ENCODE measurements at places on chromosomes 2 and 18. TPM values are rescaled to one million over a fixed set of nuclear protein-coding genes. Genes with fewer than 3 reads are reported as not detected.

DNA sequence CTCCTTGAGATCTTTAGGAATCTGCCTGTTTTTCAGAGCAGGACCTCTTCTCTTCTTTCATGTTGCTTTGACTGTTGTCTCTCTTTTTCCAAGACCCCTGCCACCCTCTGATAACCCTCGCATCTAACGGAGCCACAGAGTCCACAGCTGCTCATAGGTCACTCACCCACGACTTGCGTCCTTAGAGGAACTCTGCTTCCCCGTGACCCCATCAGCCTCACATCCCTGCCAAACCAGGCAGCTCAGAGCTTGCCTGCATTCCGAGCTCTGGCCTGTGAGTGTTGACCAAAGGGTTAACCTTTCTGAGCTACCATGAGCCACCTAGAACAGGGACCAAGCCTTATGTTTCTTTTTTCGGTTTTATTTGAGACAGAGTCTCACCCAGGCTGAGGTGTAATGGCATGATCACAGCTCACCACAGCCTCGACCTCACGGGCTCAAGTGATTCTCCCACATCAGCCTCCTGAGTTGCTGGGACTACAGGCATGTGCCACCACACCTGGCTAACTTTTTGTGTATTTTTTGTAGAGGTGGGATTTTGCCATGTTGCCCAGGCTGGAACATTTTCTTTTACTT lies 36.4 kb downstream of the CABLES1 start:
- H3K27me3 ChIP-seq, result peaks cover 1% of the 10 kb centered on the region
- H3K4me1 ChIP-seq, result no peaks in the 10 kb centered on the region
- no peak overlapping the region for H3K27ac ChIP-seq
- no peak for DNase-seq
- no peaks in the 10 kb centered on the region for H3K36me3 ChIP-seq

GRCh38 chr2:180651596-180651995 lies 328.8 kb upstream of the UBE2E3 start:
- peaks cover 3% of the 10 kb centered on the region for H3K27me3 ChIP-seq
- H3K4me1 ChIP-seq, result no peaks in the 10 kb centered on the region
- no peak overlapping the region for H3K27ac ChIP-seq
- H3K4me3 ChIP-seq, result no peak overlapping the region
- no peaks in the 10 kb centered on the region for H3K36me3 ChIP-seq

GRCh38 chr2:19072161-19072560 lies 286.3 kb downstream of the OSR1 start:
- H3K4me3 ChIP-seq, result no peak overlapping the region
- H3K4me1 ChIP-seq, result no peaks in the 10 kb centered on the region
- H3K27me3 ChIP-seq, result no peaks in the 10 kb centered on the region
- no peak for DNase-seq

- peaks cover 28% of the 10 kb centered on the region for H3K4me1 ChIP-seq
- no peak for DNase-seq
- H3K27me3 ChIP-seq, result no peaks in the 10 kb centered on the region
- no peak overlapping the region for H3K27ac ChIP-seq
- H3K4me3 ChIP-seq, result no peak overlapping the region
Observed at GRCh38 chr18:35284841-35285240, 5.2 kb downstream of the ZSCAN30 start.

DNA sequence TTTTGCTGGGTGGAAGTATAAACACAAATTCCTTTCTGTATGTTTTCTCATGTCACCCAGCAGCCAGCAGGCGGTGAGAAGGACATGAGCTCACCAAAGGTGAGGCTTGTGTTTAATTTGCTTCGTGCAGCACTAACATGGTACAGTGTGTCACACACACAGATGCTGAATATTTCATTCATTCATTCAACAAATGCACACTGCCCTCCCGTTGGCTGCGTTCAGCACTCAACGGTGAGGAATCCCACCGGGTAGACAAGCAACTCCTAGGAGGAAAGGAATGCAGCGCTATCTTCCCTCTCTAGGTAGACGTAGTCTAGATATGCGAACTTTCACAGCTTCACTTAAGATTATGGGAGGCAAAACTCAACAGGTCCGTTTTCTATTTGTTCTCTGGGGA lies 85.1 kb downstream of the LONRF2 start:
- DNase-seq, result no peak
- H3K36me3 ChIP-seq, result no peaks in the 10 kb centered on the region
- peaks cover 48% of the 10 kb centered on the region for H3K4me1 ChIP-seq
- no peaks in the 10 kb centered on the region for H3K27me3 ChIP-seq

DNA sequence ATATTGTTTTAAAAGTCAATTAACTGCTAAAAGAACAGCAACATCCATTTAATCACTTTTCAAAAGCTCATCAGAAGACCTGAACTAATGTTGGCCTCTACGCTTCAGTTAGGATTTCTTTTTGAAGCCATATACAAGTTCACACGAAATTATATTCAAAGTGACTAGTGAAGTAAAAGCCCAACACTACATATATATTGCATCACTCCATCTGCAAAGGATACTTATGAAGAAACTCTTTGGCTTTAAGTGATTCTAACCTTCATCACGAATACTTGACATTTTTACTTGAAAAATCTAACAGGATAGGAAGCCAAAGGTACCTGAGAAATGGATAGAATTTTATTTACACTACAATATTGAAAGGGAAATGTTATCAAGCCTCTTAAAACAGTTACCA lies 50.4 kb downstream of the LRPPRC start:
- no peaks in the 10 kb centered on the region for H3K27me3 ChIP-seq
- no peaks in the 10 kb centered on the region for H3K4me1 ChIP-seq
- no peak for DNase-seq
- H3K36me3 ChIP-seq, result peaks cover 4% of the 10 kb centered on the region
- H3K27ac ChIP-seq, result no peak overlapping the region
- no peak overlapping the region for H3K4me3 ChIP-seq

GRCh38 chr2:156803243-156803642 lies 367.1 kb downstream of the GPD2 start:
- DNase-seq, result no peak
- H3K4me1 ChIP-seq, result no peaks in the 10 kb centered on the region
- no peaks in the 10 kb centered on the region for H3K36me3 ChIP-seq
- no peak overlapping the region for H3K4me3 ChIP-seq
- H3K27ac ChIP-seq, result no peak overlapping the region

ARHGAP28 gene
- polyA plus RNA-seq, result not detected

GRCh38 chr2:237260039-237260620 lies 153.8 kb downstream of the COL6A3 start:
- DNase-seq, result no peak
- no peak overlapping the region for H3K4me3 ChIP-seq
- no peaks in the 10 kb centered on the region for H3K36me3 ChIP-seq
- no peaks in the 10 kb centered on the region for H3K4me1 ChIP-seq
- peaks cover 4% of the 10 kb centered on the region for H3K27me3 ChIP-seq
- no peak overlapping the region for H3K27ac ChIP-seq

DNA sequence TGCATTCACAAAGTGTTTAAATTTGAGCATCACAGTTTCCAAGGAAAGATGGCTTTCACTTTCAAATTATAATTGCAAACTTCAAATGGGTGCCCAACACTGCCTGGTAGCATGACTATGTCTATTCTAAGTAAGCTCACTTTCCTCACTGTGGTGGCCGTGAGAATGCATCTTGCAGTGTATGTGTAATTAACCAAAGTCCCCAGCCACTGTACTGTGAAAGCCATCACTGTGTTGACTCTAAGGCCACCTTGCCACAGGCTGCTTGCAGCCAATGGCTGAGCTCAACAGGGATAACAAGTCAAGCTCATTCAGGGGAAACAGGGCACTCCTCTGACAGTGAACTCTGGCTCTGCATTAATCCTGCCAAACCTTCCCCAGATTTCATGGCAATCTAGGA lies 43.3 kb upstream of the LGALSL start:
- no peaks in the 10 kb centered on the region for H3K36me3 ChIP-seq
- no peaks in the 10 kb centered on the region for H3K27me3 ChIP-seq
- DNase-seq, result no peak
- H3K4me3 ChIP-seq, result no peak overlapping the region
- no peak overlapping the region for H3K27ac ChIP-seq
- no peaks in the 10 kb centered on the region for H3K4me1 ChIP-seq

PDCD1 gene
- 0.15 TPM for polyA plus RNA-seq

DNA sequence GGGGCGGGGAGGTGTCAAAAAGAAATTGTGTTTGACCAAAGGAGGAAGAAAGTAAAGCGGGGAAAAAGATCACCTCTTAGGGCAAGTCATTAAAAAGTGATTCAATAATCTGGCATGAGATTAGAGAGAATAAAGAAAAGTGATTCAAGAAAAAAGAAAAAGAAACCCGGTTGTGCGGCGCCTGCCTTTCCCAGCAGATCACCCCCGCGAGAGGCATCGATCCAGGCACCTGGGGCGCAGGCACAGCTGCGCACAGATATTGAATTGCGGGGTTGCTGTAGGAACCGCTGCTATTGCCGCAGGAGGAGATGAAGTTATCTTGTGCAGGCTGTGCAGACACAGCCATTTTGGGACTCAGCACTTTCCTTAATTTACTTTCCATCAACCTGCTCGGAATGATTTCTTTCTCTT lies 71.2 kb downstream of the PLB1 start:
- H3K27me3 ChIP-seq, result no peaks in the 10 kb centered on the region
- no peak for DNase-seq
- H3K4me3 ChIP-seq, result peak overlapping the region; percentile 91
- H3K36me3 ChIP-seq, result no peaks in the 10 kb centered on the region

DNA sequence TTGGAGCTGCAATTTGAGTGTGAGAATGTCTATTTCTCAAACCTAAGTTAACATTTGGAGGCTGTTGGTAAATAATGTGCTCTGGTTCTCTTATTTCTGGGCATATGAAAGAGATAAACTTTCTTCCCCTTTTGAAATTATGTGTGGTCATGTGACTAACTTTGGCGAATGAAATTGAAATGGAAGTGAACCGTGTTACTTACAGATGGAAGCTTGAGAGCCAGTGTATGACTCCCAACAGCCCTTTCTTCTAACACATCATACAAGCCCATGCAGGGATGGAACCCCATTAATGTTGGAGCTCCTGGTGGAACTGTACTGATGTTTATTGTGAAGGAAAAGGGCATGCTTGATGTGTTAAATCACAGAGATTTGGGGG lies 725.8 kb downstream of the TSN start:
- no peaks in the 10 kb centered on the region for H3K27me3 ChIP-seq
- no peak overlapping the region for H3K27ac ChIP-seq
- H3K4me3 ChIP-seq, result no peak overlapping the region
- no peaks in the 10 kb centered on the region for H3K4me1 ChIP-seq
- no peak for DNase-seq
- H3K36me3 ChIP-seq, result no peaks in the 10 kb centered on the region

DNA sequence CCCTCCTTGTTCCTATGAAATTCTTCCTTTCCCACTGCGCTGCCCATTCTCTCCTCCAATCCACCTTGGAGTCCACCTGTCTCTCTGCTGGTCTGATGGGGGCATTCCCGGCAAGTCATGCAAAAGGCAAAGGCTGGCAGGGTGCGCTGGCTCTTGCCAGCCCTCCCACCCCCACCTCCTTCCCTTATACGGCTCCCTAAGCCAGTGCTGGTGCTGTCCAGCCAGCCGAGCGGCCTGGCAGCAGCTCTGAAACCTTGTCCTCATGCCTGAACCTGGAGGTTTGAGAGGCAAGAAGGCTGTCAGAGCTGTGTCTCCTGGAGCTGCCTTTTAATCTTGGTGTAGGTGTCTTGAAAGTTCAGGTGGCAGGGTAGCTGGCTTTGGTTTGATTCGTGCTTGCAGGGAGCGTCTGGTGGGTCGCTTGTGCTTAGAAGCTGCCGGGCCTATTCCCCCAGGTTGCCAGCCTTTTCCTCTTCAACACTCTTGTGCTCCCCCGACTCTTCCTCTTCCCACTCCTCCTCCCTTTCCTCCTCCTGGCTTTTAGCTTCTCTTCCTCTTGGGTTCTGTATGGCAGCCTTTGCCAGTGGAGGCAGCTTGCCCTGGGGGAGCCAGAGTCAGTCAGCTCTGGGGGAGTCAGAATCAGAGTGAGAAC lies 748 bp downstream of the LIPG start:
- no peaks in the 10 kb centered on the region for H3K36me3 ChIP-seq
- peaks cover 72% of the 10 kb centered on the region for H3K27me3 ChIP-seq
- no peak for DNase-seq
- H3K27ac ChIP-seq, result no peak overlapping the region

DNA sequence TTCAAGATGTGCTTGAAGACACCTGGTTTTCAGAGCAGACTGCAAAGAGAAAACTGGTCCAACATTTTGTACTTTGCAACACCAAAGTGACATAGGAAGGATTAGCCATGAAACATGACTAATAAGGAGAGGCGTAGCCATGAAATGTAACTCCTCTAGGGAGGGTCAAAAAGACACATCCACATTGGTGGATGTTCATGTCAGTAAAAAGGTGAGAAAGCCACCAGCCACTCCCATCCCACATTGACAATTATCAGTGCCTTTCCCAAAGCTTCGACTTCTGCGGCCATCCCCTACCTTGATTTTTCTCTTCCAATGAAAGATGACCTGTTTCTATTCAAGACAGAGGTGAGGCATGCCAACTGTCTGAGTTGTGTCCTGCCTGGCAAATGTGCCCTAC lies 223.2 kb downstream of the ALK start:
- no peak for DNase-seq
- no peak overlapping the region for H3K4me3 ChIP-seq
- no peak overlapping the region for H3K27ac ChIP-seq
- H3K36me3 ChIP-seq, result no peaks in the 10 kb centered on the region
- H3K4me1 ChIP-seq, result no peaks in the 10 kb centered on the region

GRCh38 chr2:154452906-154453493 lies 245.5 kb upstream of the KCNJ3 start:
- H3K27me3 ChIP-seq, result no peaks in the 10 kb centered on the region
- no peak overlapping the region for H3K27ac ChIP-seq

DNA sequence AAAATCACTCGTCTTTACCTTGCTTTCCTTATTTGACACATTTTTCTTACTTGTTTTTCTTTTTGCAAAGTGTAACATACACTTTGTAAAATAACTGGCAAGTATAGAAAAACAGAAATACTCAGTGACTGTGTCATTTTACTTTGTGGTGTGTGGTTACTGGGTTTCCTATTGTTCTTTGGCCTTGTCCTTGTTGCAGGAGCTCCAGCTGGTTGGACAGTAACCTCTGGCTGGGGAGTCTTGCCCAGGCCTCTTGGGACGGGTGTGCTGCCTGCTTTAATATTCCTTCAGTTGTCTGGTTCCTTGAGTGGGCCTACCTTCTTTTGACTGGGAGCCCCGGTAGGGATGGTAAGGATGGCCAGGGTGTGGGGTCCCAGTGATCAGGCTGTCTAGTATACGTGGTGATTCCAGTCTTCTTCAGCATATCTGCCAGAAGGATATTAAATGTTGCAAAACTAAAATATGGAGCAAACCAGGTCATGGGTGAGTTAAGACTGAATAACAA lies 53.8 kb downstream of the RNF144A start:
- H3K27me3 ChIP-seq, result no peaks in the 10 kb centered on the region
- no peak overlapping the region for H3K4me3 ChIP-seq
- peak overlapping the region; percentile 47 for H3K27ac ChIP-seq

GRCh38 chr18:51491678-51492372 lies 294.3 kb upstream of the MEX3C start:
- H3K4me3 ChIP-seq, result no peak overlapping the region
- H3K27me3 ChIP-seq, result peaks cover 7% of the 10 kb centered on the region
- DNase-seq, result no peak
- no peaks in the 10 kb centered on the region for H3K4me1 ChIP-seq
- H3K36me3 ChIP-seq, result no peaks in the 10 kb centered on the region
- no peak overlapping the region for H3K27ac ChIP-seq

C18orf54 gene
- 1.3 TPM for polyA plus RNA-seq

- peaks cover 35% of the 10 kb centered on the region for H3K27me3 ChIP-seq
- DNase-seq, result no peak
- H3K27ac ChIP-seq, result no peak overlapping the region
- no peak overlapping the region for H3K4me3 ChIP-seq
- H3K36me3 ChIP-seq, result no peaks in the 10 kb centered on the region
Observed at GRCh38 chr2:134736167-134736880, 17.5 kb upstream of the TMEM163 start.

- H3K27ac ChIP-seq, result no peak overlapping the region
- DNase-seq, result no peak
- H3K4me3 ChIP-seq, result no peak overlapping the region
- H3K27me3 ChIP-seq, result peaks cover 46% of the 10 kb centered on the region
- H3K36me3 ChIP-seq, result no peaks in the 10 kb centered on the region
- no peaks in the 10 kb centered on the region for H3K4me1 ChIP-seq
Observed at GRCh38 chr2:233779722-233780121, 1.6 kb downstream of the MROH2A start.

FSIP2 gene
- 0.01 TPM for polyA plus RNA-seq

FAM110C gene
- polyA plus RNA-seq, result not detected

Data from naive thymus-derived CD8-positive, alpha-beta T cell (primary cell).